ENCODE measurements at places on chromosomes 12 and 14.

- no peak for DNase-seq
Observed at GRCh38 chr12:52952076-52952801, 3.3 kb downstream of the KRT18 start.

DNA sequence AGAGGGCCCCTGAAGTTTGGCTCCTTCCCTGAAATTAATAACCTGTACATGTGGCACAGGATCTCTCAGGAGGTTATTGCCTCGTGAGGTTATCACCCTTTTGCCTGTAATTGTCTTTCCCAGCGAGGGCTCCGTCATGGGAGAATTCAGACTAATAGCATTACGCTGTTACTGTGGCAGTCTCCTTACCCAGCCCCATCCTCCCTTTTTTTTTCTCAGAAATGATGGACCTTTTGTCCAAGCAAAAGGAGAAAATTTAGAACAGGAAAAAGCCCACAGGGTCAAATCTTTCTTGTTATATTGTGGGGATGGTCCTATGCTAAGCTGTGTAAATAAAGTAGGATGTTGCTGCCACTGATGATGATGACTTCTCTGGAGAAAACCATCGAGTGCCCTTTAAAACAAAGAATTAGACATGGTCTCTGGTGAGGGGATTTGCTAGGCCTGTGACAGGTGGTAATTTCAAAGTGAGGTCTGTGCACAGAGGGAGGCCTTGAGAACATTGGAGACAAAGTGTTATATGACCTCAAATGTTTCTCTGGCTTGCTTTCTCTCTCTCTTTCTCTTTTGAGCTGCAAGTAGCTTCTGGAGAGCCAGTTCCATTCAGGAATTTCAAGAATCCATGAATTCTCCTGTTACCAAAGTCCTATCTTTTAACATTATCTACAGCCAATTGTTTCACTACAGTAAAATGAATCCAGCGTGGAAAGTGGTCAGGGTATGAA, 357.2 kb downstream of the BMP4 start:
- DNase-seq: no peak

GRCh38 chr14:95460647-95461478, 55.6 kb downstream of the SYNE3 start:
- peak; percentile 63 for DNase-seq

DNA sequence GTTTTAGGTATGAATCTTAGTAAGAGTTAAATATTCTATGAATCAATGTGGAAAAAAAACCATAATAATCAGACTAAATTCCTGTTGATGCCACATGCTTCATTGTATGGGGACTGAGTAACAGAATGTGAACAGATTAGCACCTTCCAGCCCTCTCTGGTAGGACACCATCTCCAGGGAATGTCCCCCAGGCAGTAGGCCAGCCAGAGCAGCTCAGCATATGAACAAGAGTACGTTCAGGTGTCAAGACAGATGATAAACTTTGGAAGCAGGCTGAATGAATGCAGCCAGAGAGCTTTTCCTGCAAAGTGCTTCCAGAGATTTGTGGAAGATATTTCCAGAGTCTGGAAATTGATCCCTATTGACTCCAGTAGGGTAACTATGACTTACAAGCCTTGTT, 204.4 kb downstream of the RPS29 start:
- no peak for DNase-seq

- no peak for DNase-seq
Observed at GRCh38 chr12:64666054-64666914, 56.0 kb downstream of the RASSF3 start.

GRCh38 chr14:49189375-49189774, 396.8 kb downstream of the RPS29 start:
- no peak for DNase-seq

GRCh38 chr12:43861015-43861839, 25.3 kb downstream of the TMEM117 start:
- no peak for DNase-seq

DNA sequence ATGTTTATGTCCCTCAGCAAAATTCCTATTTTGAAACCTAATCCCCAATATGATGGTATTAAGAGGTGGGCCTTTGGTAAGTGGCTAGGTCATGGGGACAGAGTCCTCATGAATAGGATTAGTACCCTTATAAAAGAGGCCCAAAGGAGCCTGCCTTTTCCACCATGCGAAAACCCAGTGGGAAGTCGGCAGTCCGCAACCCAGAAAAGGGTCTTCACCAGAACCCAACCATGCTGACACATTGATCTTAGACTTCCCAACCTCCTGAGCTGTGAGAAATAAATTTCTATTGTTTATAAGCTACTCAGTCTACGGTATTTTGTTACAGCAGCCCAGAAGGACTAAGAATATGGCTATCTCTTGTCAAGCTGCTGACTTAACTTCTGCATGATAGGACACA, 66.5 kb downstream of the COCH start:
- DNase-seq: no peak

DNA sequence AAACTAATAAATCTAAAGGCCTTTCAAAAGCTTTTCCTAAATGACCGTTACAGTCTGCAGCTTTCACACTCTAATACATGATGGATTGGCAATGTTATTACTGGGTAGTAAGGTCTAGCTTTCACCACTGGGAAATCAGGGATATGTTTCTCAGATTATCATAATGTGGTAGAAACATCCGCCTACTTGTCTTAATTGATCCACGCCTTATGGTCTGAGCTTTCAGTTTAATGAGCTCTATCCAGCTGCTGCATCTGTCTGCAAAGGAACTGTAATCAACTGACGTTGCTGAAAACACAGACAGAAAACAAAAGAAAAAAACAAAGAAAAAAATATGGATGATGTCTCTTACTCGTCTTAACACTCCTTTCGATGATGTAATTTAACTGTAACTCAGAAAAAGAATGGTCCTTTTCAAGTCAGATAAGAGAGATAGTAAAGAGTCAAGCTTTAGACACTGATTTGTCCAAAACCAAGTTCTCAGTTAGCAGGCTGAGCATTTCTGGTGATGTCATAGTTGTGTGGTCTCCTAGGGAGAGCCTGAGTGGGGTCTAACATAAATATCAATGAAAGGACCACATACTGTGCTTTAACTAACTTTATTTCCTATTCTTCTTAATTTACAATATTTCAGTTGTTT, 85.9 kb downstream of the C2CD5 start:
- no peak for DNase-seq

DNA sequence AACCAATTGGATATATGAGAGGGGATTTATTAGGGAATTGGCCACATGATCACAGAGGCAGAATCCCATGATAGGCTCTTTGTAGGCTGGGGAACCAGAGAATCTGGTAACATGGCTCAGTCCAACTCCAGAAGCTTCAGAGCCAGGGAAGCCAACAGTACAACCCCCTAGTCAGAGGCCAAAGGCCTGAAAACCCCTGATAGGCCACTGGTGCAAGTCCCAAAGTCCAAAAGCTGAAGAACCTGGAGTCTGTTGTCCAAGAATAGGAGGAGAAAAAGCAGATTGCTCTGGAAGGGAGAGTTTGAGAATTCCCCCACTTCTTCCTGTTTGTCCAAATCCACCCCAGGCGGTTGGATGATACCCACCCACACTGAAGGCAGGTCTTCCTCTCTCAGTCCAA, 8.2 kb upstream of the TROAP start:
- DNase-seq: no peak

DNA sequence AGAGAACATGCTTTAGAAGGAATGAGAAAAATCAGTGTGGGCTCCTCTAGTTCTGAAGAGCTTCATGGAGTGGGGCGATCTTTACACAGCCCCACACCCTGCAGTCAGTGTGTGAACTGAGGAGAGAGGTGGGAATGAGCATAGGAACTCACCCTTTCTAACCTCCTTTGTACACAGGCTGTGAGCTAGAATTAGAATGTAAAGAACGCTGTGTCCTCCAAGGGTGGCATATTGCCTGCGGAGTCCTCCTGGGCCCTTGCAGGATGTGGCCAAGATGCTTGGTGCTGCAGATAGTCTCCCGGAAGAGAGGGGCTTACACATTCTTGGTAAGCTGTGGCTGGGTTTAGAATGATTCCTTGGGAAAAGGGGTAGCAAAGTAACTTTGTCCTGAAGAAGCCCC, 43.9 kb downstream of the NINJ2 start:
- DNase-seq: no peak

DNA sequence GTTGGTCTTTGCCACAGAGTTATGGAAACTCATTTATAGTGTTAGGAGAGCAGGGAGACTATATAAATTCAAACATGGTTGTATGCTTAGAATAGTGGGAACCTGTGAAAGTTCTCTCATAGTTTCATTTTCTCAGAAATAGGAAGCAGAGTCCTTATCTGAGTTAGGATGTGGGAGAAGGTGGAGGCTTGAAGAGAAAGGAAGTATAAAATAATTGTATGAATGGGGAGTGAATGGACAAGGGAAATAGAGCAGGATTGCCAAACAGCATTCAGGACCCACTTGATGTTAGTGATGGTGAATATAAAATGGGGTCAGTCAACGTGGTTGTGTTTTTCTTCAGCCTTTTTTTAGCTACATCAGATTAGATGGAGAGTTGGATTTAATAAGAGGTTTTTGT, 34.0 kb upstream of the TPH2 start:
- no peak for DNase-seq

DNA sequence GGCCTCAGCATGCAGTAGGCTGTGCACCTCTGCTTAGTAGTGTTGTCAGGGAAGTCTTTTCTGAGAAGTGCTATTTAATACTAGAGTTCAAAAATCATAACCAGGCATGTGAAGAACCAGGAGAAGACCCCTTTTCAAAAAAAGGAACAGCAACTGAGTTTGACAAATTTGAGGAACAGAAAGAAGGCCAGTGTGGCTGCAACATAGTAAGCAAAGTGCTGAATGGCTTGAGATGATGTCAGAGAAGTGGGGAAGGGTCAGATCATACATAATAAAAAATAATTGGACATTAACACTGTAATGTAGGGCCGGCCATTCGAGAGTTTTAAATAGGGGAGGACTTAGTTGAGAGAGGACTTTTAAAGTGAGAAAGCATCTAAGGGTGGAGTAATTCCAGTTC, 11.1 kb upstream of the CNTN1 start:
- no peak for DNase-seq

GRCh38 chr12:65505386-65506121, 227.1 kb downstream of the MSRB3 start:
- no peak for DNase-seq

GRCh38 chr12:63869656-63870055, 25.2 kb downstream of the SRGAP1 start:
- peak; percentile 9 for DNase-seq

- DNase-seq: no peak
Observed at GRCh38 chr14:47270715-47271114, 404.7 kb downstream of the MDGA2 start.
